Stimulated activated CD8-positive, alpha-beta memory T cell treated with anti-CD3 and anti-CD28 coated beads, Interleukin-15, amount 100 ng/mL, for 48 hours (primary cell): ENCODE measurements at places on chromosomes 6 and 20.

- no peak for DNase-seq
Measured at GRCh38 chr6:73556836-73557235, 36.0 kb upstream of the EEF1A1 start.

GRCh38 chr6:165091121-165091785 is 218.2 kb downstream of the C6orf118 start:
- no peak for DNase-seq

- DNase-seq: no peak
Measured at GRCh38 chr20:1345030-1345755, 16.3 kb upstream of the SDCBP2 start.

GRCh38 chr6:84284428-84285049 is 57.1 kb upstream of the CEP162 start:
- no peak for DNase-seq

- no peak for DNase-seq
Measured at GRCh38 chr20:17699931-17700351, at the start of gene BANF2. Gene BANF2, plus strand, starts transcription at chr20:17699966. Its CDS starts 25,060 bp downstream, at chr20:17725026.

DNA sequence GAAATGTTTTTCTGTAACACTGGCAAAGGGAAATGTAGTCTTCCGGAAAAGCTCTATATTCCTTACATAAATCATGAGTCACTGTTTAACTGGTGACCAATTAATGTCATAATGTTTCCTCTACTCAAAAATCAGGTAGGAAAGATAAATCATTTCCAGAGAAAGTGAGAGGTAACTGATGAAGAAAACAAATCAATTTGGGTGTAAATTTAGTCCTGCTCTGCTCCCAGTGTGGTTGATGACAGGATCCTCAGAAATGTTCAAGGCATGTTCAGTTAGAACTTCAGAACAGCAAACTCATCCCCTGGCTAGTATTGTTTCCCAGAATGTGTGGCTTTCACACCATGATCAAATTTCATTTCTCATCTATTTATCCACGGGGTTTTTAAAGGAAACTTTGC is 38.8 kb upstream of the SPACA1 start:
- no peak for DNase-seq

GRCh38 chr20:45905505-45906079 is 6.4 kb downstream of the PLTP start:
- no peak for DNase-seq

- no peak for DNase-seq
Measured at GRCh38 chr20:10649797-10650160, 24.0 kb downstream of the JAG1 start.

- no peak for DNase-seq
Measured at GRCh38 chr6:21033084-21033483, 498.8 kb downstream of the CDKAL1 start.

DNA sequence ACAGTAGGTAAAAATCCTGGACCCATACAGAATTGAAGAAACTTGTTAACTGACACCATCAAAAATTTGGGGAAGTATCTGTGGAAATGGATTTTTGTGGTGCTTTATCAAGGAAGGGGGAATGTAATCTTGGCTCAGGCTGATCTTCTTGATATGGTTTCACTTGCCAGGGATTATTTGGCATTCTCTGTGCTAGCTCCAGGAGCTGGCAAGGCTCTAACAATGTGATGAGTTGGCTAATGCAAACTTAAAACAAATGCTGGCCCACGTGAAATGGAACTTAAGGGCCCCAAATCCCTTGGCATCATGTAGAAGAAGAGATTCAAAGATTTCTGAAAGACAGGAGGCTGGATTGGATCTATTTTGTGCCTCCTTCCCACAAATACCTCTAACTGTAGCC is 13.1 kb downstream of the KCNS1 start:
- no peak for DNase-seq

DNA sequence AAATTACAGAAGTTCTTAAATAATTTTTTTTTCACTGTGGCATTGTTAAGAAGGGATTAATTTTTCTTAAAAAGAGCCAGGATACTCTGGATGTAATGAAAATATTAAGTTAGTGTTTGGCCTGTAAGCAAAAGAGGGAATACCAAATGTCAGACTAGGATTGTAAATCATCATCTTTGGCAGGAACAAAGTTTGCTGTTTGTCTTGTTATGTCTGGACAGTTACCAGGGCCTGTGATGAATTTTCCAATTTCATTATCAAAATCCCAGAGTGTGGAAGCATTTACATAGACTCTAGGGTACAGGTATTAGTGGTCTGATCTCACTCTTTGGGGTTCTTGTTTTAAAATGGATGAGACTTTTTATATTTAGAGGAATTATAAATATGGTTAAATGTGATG is 26.1 kb downstream of the CEP57L1 start:
- DNase-seq: no peak

GRCh38 chr6:147949981-147950622 is 392.5 kb upstream of the SASH1 start:
- DNase-seq: no peak

GRCh38 chr20:24993337-24994185 is 1.0 kb upstream of the APMAP start:
- no peak for DNase-seq

- DNase-seq: no peak
Measured at GRCh38 chr6:18446771-18447170, 59.6 kb downstream of the RNF144B start.

DNA sequence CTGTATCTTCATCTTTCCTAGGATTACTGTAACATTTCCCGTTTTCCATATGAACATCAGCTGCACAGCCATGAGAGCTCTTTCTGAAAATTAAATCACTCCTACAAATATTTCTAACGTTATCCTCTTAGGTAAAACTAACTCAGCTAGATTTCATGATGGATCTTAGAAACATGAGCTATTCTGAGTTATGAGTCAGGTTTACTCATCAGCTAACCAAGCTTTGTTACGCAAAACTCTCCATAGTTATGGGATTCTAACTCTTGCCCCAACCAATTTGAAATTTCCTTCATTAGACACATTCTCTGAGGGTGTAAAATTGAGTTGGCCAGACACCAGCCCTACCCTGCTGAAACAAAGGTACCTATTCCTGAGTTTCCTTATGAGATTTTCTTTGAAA is 14.0 kb downstream of the DEFB110 start:
- DNase-seq: no peak

GRCh38 chr6:119800526-119800925 is 451.0 kb upstream of the MAN1A1 start:
- no peak for DNase-seq

DNA sequence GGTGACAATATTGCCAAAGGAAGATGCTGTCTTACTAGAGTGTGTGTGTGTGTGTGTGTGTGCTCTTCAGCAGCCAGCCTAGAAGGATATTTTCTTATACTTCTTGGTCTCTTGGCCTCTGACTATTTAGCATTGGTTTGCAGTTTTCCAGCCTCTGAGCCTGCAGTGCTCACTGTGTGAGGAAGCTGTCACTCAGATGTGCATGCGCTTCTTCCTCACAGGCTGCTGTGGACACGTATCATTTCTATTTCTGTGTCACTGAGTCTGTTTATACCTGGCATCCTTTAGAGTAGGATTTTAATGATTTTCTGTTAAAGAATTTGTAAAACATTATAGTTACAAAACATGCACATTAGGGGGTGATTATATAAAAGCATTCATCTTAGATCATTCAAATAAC is 83.3 kb downstream of the ALDH8A1 start:
- no peak for DNase-seq

- no peak for DNase-seq
Measured at GRCh38 chr20:829551-829950, 4.0 kb upstream of the FAM110A start.

- no peak for DNase-seq
Measured at GRCh38 chr6:91341473-91341872, 754.6 kb upstream of the MAP3K7 start.

GRCh38 chr6:14306151-14306906 is 188.8 kb downstream of the CD83 start:
- DNase-seq: no peak

- DNase-seq: no peak
Measured at GRCh38 chr6:122753000-122753687, 26.4 kb upstream of the FABP7 start.

- no peak for DNase-seq
Measured at GRCh38 chr20:2122936-2123335, 21.3 kb downstream of the STK35 start.

- DNase-seq: no peak
Measured at GRCh38 chr6:33116841-33117711, 41.3 kb downstream of the HLA-DPB1 start.

GRCh38 chr6:42988486-42989020 is 4.2 kb downstream of the PPP2R5D start:
- DNase-seq: no peak

DNA sequence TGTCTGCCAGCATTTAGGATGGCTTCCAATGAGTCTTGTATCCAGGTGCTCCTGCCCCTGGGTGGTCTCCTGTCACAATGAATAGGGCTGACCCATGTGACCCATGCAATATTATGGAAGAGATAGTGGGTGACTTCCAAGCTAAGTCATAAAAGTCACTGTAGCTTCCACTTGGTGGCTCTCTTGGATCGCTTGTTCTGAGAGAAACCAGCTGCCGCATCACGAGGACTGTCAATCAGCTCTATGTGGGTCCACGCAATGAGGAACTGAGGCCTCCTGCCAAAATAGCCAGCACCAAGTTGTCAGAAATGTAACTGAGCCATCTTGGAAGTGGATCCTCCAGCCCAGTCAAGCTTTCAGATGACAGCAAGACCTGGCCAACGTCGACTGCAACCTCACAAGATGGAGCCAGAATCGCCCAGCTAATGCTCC is 14.9 kb upstream of the MATN4 start:
- DNase-seq: no peak

GRCh38 chr6:90271831-90272230 is 24.8 kb downstream of the BACH2 start:
- no peak for DNase-seq

DNA sequence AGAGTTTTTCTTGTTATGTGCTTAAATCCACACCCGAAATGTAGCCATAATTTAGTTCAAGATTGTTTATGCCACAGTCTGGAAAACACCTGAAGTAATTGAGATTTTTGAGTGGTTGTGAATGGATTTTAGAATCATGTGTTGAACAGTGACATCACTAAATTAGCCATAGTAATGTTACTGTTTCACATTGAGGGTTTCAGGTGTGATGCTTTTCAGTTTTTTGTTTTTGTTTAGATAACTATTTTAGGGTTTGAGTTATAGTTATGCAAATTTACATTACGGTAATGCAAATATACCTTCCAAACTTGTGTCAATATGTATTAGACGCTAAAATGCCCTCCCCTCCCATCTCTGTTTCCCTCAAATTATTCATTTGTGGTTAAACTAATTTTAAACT is 22.9 kb downstream of the QKI start:
- DNase-seq: no peak

DNA sequence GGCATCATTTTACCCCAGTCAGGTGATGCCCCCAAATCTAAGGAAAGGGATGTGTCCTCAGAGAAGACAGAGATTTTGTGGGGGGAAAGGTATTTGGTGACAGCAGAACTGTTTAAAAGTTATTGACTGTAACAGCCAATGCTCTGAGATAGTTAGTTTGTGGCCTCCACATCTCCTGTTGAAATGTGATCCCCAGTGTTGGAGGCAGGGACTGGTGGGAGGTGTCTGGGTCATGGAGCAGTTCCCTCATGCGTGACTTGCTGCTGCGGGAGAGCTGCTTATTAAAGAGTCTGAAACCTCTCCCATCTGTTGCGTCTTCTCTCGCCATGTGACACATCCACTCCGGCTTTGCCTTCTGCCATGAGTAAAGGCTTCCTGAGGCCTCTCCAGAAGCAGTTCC is 282.8 kb upstream of the FOXQ1 start:
- no peak for DNase-seq

GRCh38 chr6:92122746-92123145 is 1296.6 kb downstream of the EPHA7 start:
- DNase-seq: no peak

DNA sequence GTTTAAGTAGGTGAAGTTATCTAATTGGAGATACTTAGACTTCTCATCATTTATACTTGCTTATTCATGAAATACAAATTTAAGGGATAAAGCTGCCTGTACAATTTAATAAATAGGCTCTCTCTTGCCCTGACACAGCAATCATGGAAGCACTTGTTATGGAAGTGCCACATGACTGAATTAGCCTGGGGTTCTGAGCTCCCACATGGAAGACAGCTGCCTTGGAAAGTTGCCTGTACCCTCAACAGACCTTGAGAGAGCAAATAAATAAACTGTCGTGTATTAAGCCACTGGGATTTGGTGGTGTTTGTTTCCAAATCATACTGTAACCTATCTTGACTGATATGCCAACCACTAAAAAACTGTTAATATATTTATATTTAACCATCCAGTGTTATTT is 87.0 kb upstream of the RSPO3 start:
- DNase-seq: no peak

DNA sequence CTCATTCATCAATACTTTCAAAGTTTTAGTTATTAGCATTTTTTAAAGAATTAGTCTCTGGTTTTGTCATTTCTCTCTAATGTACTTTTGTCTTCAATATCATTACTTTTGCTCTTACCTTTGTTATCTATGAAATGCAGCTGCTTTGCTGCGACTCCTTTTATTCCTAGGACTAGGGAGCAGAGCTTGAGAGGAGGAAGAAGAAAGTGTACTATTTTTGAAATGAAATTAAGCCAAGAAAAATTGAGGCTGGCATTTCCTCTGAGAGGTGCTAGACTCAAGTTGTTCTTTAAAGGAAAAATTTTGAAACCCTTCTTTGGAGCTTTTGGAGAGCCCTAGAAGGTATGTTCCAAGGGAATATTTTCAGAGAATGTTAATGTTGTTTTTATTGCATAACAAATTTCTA is 48.3 kb upstream of the MRAP2 start:
- DNase-seq: no peak

GRCh38 chr6:22882581-22882980 is 313.2 kb downstream of the HDGFL1 start:
- no peak for DNase-seq

DNA sequence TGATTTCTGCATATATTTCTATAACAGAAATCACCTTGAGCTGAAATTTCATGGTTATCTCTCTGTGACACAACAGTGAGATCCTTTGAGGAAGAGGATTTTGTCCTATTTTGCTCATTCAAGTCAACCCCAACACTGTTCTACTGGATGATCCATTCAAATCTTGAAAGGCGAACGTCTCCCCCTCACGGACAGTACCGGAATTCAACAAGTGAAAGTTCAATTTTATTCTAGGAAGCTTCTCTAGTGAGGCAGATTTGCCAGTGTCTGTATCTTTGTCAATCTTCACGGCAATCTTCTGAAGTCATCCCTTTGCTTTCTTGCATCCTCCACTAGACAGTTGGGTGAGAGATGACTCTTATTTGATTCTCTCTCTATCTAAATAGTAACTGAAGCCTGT is 91.7 kb upstream of the PDE7B start:
- DNase-seq: no peak

DNA sequence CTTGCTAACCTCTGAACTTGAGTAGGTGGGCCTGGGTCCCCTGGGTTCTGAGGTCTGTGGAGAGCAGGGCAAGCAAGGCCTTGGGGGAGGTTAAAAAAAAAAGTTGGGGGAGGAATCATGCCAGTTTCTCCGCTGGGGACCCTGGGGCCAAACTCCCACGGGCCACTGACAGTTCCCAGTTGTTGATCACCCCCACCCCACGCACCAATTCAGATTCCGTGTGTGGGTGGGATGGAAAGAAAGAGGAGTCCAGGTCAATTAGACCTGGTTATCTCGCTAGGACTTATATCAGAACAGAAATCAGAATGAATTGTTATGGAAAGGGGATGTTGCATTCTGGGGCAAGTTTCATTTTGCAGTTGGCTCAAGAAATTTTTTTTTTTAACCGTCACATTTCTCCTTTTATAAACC is 46.7 kb upstream of the SUPT3H start:
- DNase-seq: no peak

- no peak for DNase-seq
Measured at GRCh38 chr6:128600397-128600951, 80.1 kb upstream of the PTPRK start.
